NCI-H146 (cell line): ENCODE measurements at places on chromosomes 6 and 20.

DNA sequence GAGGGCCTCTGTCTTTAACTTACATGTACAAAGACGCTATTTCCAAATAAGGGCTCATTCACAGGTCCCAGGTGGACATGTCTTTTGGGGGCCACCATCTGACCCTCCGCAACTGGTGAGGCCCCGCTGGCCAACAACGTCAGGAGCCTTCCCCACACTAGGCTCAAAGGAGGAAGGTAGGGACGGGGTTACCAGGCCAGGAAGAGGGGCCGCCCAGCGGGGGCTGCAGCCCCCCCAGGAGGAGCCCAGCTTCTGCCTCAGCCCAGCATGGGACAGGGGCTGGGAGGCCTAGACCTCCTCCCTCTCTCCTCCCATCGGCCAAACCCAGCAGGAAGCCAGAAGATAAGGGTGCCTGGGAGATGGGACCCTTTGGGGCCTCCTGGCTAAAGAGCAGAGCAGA, 142.7 kb downstream of the TAF4 start:
- no peak for DNase-seq

- DNase-seq = peak; percentile 21
These were observed 143.9 kb downstream of the PXDC1 start for GRCh38 chr6:3607599-3607998.

- DNase-seq = no peak
These were observed 75.3 kb upstream of the CCN6 start for GRCh38 chr6:111978532-111979149.

DNA sequence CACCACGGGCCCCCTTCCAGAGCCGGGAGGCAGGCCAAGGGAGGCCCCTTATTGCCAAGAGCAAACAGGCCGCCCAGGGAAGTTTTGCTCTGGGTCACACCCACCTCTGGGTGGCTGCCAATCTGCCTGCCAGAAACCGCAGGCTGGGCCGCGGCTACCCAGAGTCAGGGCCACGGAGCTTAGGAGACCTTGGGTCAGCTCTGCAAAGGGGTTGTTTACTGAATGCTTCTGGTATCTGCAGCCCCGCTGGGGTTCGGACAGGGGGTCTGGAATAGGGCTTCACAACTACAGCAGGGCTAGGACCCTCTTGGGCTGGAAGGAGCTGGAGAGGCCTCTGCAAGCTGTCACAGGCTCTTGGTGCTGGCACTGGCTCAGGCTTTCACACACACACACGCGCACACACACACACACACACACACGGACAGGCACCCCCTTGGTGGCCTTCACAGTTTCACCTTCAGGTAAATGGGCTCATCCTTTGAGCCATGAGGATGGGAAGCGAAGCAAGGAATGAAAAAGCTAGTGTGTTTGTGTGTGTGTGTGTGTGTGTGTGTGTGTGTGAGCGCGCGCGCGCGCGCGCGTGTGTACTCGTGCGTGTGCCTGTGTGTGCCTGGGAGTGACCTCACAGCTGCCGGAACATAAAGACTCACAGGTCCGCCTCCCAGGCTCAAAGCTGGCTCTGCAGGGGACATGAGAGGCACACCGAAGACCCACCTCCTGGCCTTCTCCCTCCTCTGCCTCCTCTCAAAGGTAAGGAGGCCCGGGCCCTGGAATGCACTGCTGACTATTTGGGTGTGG, at the start of gene CCN5:
Gene CCN5 (plus strand): TSS at position 669 of the 798 bp plus-strand sequence. CDS start 22 bp downstream, at position 691.
- no peak for DNase-seq

DNA sequence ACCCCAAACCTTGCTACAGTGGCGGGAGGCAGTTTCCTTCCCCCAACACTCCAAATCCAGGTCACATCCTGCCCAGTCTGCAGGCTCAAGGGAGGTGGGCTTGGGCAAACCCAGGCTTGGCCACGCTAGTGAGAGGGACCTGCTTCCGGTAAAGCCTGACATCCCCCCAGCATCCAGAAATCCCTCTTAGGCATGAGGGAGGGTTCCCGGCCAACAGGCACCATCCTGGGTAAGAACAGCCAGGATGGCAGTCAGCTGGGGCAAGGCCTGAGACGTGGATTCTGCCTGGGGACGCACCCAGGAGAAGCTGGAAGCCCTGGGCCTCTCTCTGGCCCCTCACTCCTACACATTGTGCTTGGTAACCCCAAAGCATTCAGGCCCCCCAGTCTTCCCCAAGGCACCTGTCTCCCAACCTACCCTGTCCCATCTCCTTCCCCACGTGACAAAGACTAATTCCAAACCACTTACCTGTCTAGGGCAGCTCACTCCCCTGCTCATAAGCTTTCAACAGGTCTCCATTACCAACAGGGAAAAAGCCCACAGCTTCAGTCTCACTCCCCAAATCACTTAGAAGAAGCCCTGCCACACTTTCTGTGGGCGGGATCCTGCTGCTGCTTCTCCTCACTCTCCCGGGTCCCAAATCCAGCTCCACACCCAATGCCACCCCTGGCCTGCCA, 2.1 kb downstream of the C20orf144 start:
- peak; percentile 62 for DNase-seq
